ENCODE measurements at places on chromosomes 7 and 10. TPM values are rescaled to one million over a fixed set of nuclear protein-coding genes. Genes with fewer than 3 reads are reported as not detected.

- DNase-seq: no peak
Measured at GRCh38 chr7:131183611-131184119, 144.0 kb upstream of the MKLN1 start.

DNA sequence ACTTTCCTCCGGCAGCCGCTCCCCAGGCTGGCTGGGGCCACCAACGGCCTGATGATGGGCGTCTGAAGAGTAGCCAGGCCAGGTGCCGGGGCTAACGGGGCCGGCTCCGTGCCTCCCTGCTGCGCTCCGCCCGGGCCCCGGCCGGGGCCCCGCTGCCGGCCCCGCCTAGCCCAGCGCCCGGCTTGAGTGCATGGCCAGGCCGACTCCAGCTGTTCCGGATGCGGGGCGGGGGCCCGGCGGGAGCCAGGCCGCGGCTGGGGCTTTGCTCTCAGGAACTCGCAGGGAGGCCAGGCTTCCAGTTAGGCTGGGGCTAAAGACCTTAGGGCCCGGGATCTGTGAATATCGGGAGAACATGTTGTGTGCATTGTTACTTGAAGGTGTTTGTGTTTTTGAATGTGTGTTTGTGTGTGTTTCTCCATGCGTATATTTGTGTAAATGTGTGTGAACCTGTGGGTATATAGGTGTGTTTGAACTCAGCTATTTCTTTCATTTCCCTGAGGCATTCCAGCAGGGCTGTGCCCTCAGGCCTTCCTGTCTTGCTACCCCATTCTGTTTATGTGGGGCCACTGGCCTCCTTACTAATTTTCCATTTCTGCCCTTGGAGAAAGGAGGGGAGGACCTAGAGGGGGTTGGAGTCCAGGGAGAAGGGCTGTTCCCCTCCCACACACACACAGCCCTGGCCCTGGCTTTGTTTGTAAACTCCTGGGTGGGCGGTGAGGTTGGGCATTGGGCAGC, 1.1 kb upstream of the LBX1 start:
- DNase-seq: no peak

DNA sequence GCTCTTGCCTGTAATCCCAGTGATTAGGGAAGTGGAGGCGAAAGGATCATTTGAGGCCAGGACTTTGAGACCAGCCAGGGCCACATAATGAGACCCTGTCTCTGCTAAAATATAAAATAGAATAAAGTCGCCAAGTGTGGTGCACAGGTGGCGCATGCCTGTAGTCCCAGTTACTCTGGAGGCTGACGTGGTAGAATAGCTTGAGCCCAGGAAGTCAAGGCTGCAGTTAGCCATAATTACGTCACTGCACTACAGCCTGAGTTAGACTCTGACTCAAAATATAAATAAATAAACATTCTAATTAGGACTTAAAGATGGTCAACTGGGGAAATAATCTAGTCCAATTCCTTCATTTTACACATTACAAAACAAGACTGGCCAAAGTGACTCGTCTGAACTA, 768 bp downstream of the CHCHD2 start:
- no peak for DNase-seq

GRCh38 chr10:49756031-49756430, 6.1 kb downstream of the OGDHL start:
- DNase-seq: no peak

- DNase-seq: no peak
Measured at GRCh38 chr7:116540743-116541142, 15.9 kb downstream of the CAV1 start.

DNA sequence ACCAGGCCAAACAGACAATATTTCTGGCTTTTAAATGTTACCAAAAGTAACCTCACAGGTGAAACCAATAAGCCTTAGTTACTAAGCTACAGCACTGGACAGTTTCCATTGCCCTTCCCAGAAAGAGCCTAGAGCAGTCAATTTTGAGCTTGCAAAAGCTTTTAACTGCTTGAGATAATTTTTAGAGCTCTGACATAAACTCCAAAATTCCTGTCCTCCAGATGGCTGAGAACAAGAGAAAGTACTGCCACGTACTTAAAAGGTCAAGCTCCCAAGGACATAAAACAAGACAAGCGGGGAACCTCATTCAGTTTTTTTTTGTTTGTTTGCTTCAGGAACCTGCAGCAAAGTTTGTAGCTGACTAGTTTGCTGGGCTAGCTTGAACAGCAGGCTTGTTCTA, 54.1 kb downstream of the BBS9 start:
- DNase-seq: no peak

DNA sequence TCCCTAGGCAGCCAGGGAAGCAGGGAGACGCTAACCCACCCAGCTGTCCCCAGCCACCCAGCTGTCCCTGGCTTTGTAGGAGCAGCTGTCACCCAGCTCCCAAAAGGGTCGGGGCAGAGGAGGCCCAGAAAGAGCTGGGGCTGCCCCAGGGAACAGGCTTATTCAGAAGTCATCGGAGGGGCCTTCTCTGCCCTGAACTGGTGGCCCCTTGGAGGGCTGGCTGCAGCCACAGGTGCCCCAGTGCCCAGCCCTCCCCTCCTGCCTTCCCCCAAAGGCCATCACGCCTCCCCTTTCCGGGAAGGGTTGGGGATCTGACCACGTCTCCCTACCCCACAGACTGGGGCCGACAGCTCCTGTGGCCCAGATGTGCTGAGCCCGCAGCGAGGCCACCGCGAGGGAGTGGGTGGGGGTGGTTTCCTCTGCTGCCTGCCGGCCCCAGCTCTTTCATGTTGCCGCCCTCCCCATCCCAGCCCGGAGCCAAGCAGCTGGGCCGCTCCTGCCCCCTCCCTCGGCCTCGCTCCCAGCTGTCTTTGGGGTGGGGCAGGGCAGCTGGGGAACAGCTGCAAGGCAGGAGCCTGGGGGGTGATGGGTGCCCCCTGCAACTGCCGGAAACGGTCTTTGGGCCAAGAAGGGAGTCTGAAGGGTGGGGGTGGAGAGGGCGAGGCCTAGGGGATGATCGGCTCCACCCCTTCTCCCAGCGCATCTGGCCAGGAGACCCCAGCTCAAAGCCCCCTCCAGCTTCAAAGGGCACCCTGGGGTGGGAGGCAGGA, 16.8 kb downstream of the TRIM8 start:
- DNase-seq: peak; percentile 86

GRCh38 chr10:51705774-51706173, 6.4 kb upstream of the CSTF2T start:
- no peak for DNase-seq

DNA sequence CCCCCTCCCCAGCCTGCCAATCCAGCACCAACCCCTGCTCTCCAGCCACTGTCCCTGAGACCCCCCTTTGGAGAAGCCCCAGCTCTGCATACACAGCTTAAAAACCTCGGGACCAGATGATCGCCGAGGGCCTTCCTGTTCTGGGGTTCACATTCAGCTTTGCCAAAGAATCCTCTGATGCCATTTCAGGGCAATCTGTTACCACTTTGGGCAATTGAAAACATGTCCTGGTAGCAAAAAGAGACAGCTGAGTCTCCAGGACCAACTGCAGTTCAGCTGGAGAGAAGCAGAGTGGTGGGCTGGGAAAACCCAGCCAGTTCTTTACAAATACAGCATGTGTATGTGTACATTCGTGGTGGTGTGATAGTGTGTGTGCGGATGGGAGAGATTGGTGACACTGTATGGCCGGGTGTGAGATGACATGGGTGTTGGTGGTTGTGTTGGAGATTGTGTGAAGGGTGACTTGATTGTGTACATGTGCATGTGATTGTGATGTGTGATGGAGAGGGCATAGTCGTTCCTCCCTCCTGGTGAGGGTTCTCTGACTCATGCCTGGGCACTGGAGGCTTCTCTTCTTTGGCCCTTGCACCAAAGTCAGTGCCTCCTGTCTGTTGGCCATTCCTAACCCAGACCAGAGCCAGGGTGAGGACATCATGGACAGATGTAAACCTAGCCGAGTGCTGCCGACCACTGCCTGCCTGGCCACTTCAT, 48.5 kb upstream of the AQP1 start:
- DNase-seq: no peak

DNA sequence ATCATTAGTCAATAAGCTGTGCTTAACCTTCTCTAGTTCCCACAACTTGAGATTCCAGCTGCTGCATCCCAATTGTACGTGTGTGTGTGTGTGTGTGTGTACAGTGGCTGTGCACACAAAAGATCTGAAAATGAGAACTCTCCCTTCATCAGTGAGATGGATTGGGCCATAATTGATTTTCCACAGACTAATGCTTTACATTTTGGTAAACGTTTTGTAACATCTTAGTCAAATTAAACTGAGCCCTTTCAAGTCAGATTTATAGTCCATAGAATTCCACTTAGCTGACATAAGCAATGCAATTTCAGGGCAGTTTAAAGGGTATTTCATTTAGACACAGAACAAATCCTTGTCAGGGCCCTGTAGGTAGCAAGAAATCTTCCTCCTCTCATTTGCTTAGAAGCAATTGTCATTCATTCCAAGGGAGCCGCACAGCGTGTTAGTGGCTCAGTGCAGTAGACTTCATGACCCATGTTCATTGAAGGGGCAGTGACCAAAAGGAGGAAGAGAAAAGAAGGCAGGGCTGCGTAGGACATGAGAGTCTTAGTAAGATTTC, 1123.5 kb upstream of the AUTS2 start:
- no peak for DNase-seq

DNA sequence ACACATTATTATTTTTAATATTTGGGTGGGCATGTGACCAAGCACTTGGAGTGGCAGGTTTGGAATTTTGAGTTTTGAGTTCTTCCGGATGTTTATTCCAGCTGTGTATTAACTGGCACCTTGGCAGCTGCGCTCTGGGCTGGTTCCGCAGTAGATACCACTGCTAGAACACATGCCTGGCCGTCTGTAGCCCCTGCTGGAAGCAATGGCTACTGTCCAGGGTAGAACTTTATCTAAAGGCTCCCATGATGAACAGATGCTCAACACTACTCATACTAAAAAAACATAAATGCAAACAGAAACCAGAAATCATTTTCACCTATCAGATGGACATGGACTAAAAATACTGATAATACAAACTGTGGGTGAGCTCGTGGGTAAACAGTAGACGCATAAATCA, 19.4 kb upstream of the SH3PXD2A start:
- DNase-seq: no peak

AGAP5 gene
- 9.8 TPM for total RNA-seq

C10orf105 gene
- not detected for total RNA-seq

C7orf33 gene
- total RNA-seq: not detected

HHEX gene
- 2.5 TPM for total RNA-seq
